ENCODE measurements at places on chromosomes 2 and 18. TPM values are rescaled to one million over a fixed set of nuclear protein-coding genes. Genes with fewer than 3 reads are reported as not detected.

Gene ZC3H6
- total RNA-seq = 6.0 TPM

Gene IMMT
- total RNA-seq = 89.0 TPM

Gene TLX2
- total RNA-seq = 0.19 TPM

Gene UGT1A3
- total RNA-seq = 0.37 TPM

Gene PRKAG3
- total RNA-seq = not detected

Gene TGFA
- 97.7 TPM for total RNA-seq

Gene RAB27B
- 1.8 TPM for total RNA-seq

Gene ESCO1
- 16.2 TPM for total RNA-seq

Gene NTSR2
- total RNA-seq = not detected

Gene IGFBP5
- 266 TPM for total RNA-seq

Gene ACOXL
- not detected for total RNA-seq

Gene REG1B
- not detected for total RNA-seq

Gene ANKRD44
- total RNA-seq = 1.7 TPM

Gene CLEC4F
- total RNA-seq = not detected

Gene RUFY4
- not detected for total RNA-seq

Gene SAG
- not detected for total RNA-seq
